Activated CD8-positive, alpha-beta memory T cell treated with anti-CD3 and anti-CD28 coated beads for 4 hours (primary cell): ENCODE measurements at places on chromosomes 1 and 21.

- no peak for DNase-seq
These were observed 37.0 kb upstream of the KCNA10 start for GRCh38 chr1:110555807-110556470.

DNA sequence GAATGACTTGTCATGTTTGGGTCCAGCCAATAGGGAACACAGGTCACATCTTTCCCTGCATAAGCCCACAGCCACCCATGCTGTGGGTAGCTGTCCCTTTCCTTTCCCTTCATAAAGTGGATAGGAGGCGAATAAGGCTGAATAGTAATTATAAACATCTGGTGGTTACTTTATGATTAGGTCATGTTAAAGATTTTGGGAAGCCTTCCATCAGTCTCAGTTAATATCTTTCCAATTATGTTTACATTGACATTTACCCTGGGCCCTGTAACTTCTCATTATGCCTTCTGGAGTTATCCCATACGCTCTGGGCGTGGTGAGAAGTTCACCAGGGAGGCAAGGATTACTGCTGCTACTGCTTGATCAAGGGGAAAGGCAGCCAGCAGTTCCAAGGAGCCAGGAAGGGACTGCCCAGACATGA is 197.2 kb downstream of the HLX start:
- DNase-seq, result no peak

GRCh38 chr21:45482899-45483821 is 59.1 kb downstream of the SLC19A1 start:
- no peak for DNase-seq

DNA sequence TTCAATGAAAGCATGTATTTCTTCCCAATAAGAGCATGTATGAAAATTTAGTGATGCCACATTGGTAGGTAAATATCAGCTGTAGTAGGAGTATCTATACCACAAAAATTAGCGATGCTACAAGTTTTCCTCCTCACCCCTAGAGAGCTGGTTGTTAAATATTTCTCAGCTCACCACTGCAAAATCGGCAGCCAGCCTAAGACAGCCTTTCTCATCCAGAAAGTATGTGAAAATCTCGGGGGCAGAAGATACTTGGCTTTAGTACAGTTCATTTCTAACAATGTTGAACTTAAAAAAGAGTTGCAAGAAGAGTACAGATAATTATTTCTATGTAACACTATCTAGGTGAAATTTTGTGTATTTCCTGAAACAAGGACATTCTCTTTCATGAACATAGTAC is 235.4 kb downstream of the TPR start:
- DNase-seq, result no peak

DNA sequence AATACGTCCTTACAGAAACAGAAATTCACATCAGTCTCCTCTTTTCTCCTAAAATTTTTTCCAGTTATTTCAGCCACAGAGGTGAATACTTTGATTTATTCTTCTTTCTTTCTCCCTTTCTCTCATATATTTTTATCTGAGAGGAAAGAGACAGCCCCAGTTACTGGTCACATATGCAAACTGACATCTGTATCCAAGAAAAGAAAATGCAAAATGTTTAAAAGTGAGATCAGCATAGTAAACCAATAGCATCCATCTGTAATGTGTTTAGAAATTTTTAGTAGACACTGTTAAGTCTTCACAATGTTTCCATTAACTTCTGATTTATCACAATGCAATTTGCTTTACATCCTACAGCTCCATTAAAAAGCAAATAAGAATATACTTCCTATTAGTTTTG is 53.5 kb downstream of the NTNG1 start:
- DNase-seq, result no peak

DNA sequence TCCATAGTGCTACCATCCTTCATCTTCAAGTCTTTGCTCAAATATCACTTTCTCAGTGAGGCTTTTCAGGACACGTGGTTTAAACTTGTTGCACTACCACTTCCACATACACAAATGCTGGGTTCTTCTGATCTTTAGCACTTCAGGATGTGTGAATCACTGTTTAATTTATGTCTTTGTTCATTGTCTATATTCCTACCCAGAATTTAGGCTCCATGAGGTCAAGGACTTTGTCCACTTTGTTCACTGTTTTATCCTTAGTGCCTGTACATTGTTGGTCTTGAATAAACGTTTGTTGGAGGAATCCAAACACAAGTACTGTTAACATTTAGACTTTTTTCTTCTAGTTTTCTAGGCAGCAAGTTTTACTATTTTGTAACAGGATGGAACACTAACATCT is 42.6 kb upstream of the RALGPS2 start:
- DNase-seq, result no peak

- peak; percentile 48 for DNase-seq
These were observed 17.3 kb downstream of the SLAMF1 start for GRCh38 chr1:160629286-160630210.
